Stimulated activated CD8-positive, alpha-beta memory T cell treated with anti-CD3 and anti-CD28 coated beads, Interleukin-4, amount 100 ng/mL, for 1 hour (primary cell): ENCODE measurements at places on chromosomes 5 and 9.

GRCh38 chr5:158013303-158013702 lies 154.4 kb upstream of the CLINT1 start:
- DNase-seq, result no peak

- no peak for DNase-seq
Observed at GRCh38 chr5:90955001-90955635, 396.5 kb downstream of the ADGRV1 start.

DNA sequence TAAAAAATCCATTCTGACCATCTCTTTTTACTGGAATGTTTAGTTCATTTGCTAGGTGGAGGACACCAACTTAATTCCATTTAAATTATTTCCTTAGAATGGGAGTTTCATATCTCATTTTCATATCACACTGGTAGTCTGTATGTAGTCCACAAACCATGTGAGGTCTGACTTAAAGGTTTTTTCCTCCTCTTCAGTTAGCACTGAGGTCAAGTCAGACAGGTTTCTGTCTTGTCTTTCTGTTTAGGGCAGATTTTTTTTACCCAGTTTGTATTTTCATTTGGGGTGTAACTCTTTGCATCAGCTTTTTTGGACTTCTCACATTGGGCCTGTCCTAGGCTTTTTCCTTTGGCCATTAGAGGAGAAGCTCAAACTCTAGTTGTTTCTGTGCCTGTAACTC lies 75.3 kb downstream of the RANBP17 start:
- DNase-seq, result no peak

DNA sequence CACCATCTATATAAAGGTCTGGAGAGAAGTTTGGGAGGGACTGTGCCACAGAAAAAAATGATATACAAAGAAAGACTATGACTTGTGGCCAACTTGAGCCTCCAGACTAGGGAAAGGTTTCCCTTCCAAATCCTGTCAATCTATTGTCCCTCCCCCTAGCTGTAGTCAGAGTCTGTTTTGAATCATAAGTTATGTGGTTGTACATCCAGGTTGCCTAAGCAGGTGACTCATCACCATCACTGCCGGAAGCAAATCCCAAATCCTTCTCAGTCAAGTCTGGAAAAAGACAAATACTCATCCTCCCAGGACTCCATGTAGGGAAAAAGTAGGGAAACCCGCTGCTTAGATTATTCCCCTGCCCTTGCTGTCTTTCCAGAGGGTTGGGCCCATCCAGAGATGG lies 235.7 kb downstream of the CDK5RAP2 start:
- no peak for DNase-seq

- DNase-seq, result no peak
Observed at GRCh38 chr5:33476992-33477391, 36.2 kb downstream of the TARS1 start.

GRCh38 chr5:75610201-75610600 lies 1.1 kb upstream of the ANKDD1B start:
- no peak for DNase-seq
